ENCODE measurements at places on chromosomes 4 and X.

DNA sequence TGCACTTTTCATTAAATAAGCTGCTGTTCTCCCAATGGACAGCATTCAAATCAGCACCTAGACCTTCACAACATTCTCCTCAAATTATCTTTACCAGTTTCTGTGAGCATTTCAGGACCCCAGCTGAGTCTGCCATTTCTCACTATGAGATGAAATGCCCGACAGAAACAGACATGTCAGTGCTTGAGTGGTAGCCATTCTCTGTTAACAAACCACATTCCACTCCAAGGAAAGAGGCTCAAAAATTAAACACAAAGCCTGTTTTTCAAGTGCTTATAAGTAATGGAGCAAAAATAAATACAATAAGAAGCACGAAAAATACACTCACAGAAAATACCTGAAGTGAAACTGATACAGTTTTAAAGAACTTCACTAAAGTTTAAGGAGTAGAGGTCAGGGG lies 320.2 kb upstream of the PRPS2 start:
- DNase-seq: no peak

- DNase-seq: no peak
Measured at GRCh38 chr4:150235317-150235716, 157.1 kb downstream of the DCLK2 start.

DNA sequence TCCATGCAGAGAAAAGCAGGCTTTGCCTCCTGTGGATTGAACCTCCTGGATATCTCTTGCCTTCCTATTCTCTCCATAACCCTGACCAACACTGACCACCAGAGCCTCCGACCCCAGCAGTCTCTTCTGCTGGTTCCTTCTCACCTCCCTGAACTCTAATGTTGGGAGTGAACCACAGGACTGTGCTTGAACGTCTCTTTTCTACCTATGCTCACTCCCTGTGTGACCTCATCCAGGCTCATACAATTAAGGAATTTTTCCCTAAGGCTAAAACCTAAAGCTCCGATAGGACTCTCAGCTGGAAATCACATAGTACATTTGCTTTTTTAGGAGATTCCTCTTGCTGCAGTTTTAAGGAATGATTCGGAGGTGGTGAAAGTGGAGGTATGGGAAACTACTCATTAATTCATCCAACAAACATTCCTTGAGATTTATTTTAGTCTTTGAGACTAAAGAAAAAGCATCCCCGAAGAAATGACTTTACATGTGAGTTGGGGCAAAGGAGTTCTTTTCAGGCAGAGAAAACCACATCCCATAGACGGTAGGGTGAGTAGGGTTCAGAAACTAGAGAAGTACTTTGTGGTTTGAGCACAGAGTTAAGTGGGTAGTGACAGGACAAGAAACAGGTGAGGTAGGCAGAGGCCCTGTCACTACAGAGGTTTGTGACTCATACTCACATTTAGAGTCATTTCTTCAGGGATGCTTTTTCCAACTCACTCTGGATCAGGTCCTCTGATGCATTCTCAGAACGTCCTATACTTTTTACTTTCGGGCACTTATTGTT lies 30.8 kb downstream of the NDNF start:
- DNase-seq: peak; percentile 18

DNA sequence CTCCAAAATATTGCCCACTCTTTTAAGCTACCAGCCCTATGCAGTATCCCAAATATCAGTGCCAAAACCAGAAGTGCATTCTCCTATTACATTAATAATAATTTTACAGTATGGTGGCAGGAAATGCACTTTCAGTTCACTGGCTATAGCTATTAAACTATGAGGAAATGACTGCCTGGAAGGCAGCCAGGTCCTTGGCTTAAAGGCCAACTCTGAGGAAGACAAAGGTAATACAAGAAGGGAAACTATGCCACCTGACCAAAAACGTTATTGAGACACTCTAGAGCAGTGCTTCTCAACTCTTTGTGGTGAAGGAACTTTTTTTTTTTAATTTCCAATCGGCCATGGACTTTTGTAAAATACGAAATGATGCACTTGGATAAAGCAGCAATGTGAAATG lies 133.6 kb upstream of the VAMP7 start:
- DNase-seq: no peak

DNA sequence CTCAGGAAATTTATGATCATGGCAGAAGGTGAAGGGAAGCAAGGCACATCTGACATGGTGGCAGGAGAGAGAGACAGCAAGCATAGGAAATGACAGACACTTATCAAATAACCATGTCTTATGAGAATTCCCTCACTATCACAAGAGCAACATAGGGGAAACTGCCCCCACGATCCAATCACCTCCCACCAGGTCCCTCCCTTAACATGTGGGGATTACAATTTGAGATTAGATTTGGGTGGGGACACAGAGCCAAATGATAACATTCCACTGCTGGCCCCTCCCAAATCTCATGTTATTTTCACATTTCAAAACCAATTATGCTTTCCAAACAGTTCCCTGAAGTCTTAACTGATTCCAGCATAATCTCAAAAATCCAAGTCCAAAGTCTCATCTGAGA lies 8.2 kb upstream of the TMA16 start:
- no peak for DNase-seq

- no peak for DNase-seq
Measured at GRCh38 chr4:152062936-152063620, 302.3 kb upstream of the GATB start.

DNA sequence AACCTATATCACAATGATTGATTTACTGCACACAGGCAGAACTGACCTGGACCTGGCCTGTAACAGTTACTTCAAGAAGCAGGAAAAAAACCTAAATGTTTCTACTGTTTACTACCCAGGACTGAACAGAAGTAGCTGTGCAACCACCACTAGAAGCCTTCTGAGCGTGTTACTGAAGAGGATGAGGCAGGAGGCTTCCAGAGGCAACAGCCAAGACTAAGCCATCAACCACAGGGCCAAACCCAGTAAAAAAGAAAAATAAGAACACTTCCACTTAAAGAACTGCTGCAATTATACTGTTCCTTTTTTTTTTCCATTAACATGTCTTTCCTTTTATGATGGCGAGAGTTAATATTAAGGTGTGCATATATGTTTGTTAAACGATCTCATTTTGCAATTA lies 29.4 kb upstream of the TTC29 start:
- no peak for DNase-seq

- no peak for DNase-seq
Measured at GRCh38 chr4:148390311-148390710, 51.9 kb downstream of the NR3C2 start.

- no peak for DNase-seq
Measured at GRCh38 chrX:19799319-19800182, 87.8 kb downstream of the SH3KBP1 start.

GRCh38 chrX:103585411-103586313 lies at the start of gene TCEAL4:
Gene TCEAL4, plus strand, starts transcription at chrX:103585515. Its CDS starts 1,161 bp downstream, at chrX:103586676.
- DNase-seq: peak; percentile 56

- no peak for DNase-seq
Measured at GRCh38 chr4:5905714-5906113, 12.8 kb upstream of the CRMP1 start.

- DNase-seq: peak; percentile 89
Measured at GRCh38 chr4:1683736-1684505, at the start of gene FAM53A. Gene FAM53A, minus strand, starts transcription at chr4:1684313. Its CDS starts 15,572 bp downstream, at chr4:1668741.

GRCh38 chrX:25012433-25012735 lies 3.4 kb downstream of the ARX start:
- no peak for DNase-seq

GRCh38 chr4:109691411-109691920 lies 11.8 kb downstream of the CASP6 start:
- DNase-seq: no peak

- DNase-seq: no peak
Measured at GRCh38 chr4:15414551-15415091, 13.2 kb upstream of the C1QTNF7 start.

DNA sequence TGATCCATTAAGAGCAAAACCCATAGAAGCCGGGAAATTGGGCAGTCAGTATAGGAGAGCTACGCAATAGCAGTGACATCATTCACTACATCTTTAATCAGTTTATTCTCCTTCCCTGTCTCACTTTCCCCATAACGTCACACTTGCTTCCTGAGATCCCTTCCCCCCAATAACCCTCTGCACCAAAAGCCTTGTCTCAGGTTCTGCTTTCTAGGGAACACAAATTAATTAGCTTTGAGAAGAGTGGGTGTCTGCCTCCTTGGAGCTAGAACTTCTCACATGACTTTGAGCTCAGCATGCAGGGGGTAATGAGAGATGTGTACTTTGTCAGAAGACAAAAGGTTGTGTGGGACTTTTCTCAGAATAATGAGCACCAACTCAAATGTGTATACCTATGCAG lies 128.3 kb upstream of the MAOA start:
- DNase-seq: no peak

- no peak for DNase-seq
Measured at GRCh38 chrX:101057093-101057714, 5.3 kb upstream of the TRMT2B start.

DNA sequence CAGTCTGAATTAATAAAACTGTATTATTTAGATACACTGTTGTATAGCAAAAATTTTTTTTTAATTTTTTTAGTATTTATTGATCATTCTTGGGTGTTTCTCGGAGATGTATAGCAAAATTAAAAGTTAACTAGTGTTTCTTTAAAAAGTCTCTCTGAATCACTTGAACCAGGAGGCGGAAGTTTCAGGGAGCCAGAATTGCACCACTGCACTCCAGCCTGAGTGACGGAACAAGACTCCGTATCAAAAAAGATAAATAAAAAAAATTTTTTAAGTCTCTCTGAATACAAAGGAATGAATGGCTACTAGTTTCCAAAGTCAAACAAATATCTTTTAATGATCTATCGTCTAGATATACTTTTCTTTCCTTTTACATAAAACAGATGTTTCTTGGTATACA lies 64.4 kb downstream of the ELF2 start:
- no peak for DNase-seq

DNA sequence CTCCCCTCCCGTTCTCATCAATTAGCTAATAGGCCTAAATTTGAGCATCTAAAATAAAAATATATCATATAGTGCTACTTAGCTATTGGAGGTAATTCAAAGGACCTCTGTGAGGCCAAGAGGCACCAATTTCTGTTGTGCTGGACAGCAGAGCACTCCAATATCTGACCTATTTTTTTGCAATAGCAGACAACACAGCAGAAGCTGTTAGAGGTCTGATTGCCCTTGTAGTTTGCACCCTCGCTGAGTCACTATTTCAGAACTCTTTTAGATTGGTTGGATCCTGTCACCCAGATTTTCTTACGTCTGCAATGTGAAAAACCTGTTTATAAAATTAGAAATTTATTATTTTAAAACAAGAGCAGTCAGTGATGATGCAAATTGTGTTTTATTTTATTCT lies 184.1 kb downstream of the CEP135 start:
- DNase-seq: no peak

GRCh38 chrX:121958886-121959285 lies 911.5 kb downstream of the GLUD2 start:
- no peak for DNase-seq

- no peak for DNase-seq
Measured at GRCh38 chr4:41140410-41140809, 73.9 kb downstream of the APBB2 start.

GRCh38 chr4:30720021-30720660 lies at the start of gene PCDH7:
Gene PCDH7, plus strand, starts transcription at chr4:30720369. Its CDS starts 1,054 bp downstream, at chr4:30721423.
- DNase-seq: no peak

- no peak for DNase-seq
Measured at GRCh38 chrX:104803219-104803618, 237.2 kb downstream of the IL1RAPL2 start.

GRCh38 chrX:15600745-15601144 lies at the start of gene ACE2:
Gene ACE2, minus strand, starts transcription at chrX:15600960. Its CDS starts 49 bp downstream, at chrX:15600911.
- no peak for DNase-seq

GRCh38 chr4:21205821-21206531 lies 505.7 kb downstream of the PACRGL start:
- no peak for DNase-seq

- peak; percentile 32 for DNase-seq
Measured at GRCh38 chr4:133148690-133149363, at the start of gene PCDH10. Gene PCDH10, plus strand, starts transcription at chr4:133149294. Its CDS starts 847 bp downstream, at chr4:133150141.

DNA sequence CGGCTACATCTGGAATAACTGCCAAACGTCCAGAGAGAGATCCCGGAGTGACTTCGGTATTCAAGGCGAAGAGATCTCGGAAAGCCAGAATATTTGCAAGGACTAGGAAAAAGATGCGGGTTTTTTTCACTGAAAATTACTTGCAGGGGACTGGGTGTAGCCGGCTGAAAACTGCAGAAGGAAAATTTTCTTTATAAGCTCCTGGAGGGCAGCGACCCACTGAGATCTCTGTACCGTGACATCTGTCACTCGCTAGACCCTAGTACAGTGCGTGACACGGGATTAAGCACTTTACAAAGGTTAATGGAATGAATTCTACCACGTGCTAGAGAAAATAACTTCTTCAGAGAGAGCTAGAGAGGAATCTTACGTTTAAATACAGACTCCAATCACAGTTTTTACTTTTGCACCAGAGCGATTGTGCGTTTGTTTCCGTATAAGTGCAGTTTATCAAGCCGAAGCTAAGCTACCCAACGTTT lies 1.1 kb upstream of the LCORL start:
- DNase-seq: no peak
